ENCODE measurements at places on chromosomes 16 and 17.
A peak's percentile ranks its signal among the peaks of the same experiment; 100 is the strongest.

- DNase-seq = no peak
These were observed 3.9 kb downstream of the UMOD start for GRCh38 chr16:20348365-20349185.

DNA sequence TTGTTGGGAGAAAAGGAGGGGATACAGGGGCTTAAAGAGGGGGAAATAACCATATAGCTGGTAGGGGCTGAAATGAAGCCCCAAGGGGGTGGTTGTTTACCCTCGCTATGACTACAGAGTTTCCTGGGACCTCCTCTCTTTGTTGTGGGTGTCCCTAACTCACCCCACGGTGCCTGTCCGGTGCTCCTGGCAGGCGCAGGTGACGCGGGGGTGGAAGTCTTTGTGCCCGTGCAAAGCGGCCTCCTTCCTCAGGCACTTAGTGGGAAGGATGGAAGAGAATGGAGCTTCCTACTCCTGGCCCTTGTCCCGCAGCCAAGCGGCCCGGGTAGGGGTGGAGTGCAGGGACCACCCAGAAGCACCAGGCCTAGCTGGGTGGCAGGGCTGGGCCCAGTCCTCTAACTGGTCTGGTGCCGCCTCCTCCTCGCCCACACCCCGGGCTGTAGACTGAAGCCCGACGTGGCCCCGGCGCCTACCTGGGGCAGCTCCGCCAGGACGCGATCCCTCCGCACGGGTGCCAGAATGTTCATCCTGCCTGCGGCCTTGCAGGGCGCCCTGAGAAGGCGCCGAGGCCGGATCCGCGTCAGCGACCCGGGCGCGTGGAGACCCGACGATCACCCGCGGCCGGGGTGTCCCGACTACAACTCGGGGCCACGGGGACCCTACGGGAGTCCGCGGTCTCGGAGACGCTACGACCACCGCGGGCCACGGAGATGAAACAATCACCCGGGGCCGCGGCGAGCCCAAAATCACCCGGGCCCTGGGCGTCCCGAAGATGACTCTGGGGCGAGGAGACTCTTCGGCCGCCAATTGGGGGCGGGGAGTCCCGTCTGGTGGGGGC lies 709 bp downstream of the RAB34 start:
- no peak for DNase-seq

GRCh38 chr17:34725008-34725407 lies 145.6 kb downstream of the TMEM132E start:
- no peak for DNase-seq

GRCh38 chr17:68347380-68347779 lies 56.1 kb downstream of the ARSG start:
- DNase-seq = no peak

DNA sequence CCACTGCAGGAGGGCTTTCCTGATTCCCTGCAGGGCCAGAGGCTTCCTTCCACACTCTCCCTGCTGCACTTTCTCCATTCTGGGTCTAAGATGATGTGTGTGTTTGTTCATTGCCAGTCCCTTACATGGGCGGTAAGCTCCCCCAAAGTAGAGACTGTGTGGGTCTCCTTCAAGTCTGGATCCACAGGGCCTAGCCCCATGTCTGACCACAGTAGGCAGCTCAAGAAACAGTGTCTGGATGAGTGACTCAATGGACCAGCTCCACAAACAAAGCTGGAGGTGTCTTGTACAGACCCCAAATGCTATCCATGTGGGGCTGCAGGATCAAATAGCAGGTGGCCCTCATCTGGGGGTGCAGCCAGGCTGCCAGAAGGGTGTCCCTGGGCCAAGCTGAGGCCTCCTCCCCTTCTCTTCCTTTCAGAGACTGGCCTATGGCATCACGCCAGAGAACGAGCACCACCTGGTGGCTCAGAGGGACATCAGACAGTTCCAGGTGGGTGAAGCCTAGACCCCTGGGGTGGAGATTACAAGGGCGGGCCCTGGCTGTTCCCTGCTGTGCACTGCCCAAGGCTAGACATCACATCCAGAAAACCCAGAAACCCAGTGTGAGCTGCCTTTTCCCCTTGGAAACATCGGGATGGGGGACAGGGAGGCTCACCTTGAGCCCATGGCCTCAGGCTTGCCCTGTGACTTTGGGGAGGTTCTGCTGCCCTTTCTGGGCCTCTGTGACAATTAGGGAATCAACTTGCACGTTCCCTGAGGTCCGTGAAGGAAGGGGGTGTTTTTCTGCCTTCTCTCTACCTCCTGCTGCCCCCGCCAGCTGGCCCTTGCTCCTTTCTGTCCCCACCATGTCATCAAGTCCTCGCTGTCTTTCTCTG lies 45.9 kb downstream of the SLC6A2 start:
- DNase-seq = peak; percentile 12

DNA sequence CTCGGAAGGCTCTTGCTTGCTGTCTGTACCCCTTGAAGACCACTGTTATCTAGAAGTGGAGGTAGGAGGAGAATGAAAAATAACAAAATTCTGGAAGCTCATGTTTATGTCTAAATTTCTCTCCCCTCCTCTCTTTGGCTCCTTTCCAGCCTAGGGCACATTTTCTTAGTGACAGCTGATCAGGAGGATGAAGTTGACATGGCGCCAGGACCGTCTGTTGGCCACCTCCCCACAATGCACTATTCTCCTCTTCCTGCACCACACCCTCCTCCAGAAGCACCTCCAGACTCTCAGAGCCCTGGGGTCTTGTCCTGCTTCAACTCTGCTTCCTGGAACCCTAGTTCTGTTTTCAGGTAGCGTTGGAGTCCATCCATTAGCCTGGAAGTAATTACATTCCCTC lies 25.5 kb upstream of the SSTR2 start:
- no peak for DNase-seq

DNA sequence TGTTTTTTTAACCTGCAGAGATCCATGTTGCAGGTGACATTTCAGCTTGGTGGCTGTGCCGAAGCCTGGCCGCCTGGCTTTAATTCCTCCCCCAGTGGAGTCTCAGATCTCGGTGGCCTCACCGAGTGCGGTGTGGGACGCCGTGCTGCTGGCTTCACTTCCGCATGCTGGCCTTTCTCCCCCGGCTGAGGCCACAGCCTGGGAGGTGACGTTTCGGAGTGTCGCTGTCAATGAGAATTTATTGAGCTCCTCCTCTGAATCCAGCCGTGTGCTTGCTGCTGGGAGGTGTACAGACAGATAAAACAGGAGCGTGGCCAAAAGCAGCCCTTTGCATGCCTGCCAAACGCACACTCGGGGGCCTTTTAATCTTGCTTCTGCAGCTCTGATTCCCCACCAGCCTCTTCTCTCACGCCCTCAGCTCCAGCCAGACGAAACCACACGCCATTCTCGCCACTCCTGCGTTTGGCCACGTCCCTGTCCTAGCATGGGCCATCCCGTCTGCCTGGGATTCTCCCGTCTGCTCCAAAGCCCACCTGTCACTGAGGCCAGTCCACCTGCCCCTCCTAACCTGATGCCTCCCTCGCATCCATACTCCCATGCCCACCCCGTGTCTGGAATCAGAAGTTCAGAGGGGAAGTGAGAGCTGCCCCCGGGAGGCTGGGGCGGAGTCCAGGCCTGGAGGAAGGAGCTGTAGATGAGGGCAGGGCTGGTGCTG lies 3.6 kb downstream of the GSE1 start:
- no peak for DNase-seq

DNA sequence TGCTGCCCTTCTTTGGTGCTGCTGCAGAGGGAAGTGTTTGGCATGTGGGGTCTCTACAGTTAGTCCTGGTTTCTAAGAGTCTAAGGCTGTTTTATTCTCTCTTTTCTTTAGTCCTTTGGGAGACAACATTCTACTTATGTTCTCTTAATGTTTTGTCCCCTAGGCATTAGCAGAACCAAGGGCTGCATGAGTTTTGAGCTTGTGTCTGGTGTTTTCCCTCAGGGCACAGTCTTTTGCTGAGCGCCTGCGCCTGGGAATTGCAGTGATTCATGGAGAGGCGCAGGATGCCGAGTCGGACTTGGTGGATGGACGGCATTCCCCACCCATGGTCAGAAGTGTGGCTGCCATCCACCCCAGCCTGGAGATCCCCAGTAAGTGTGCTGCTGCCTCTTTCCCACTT lies 41.1 kb upstream of the SLC5A10 start:
- no peak for DNase-seq

GRCh38 chr17:12744298-12744697 lies 45.0 kb upstream of the ARHGAP44 start:
- DNase-seq = no peak

GRCh38 chr16:62755938-62756337 lies 719.7 kb upstream of the CDH8 start:
- DNase-seq = no peak

- DNase-seq = no peak
These were observed 5.1 kb downstream of the MMD start for GRCh38 chr17:55416470-55417052.

- no peak for DNase-seq
These were observed 95.5 kb downstream of the CCT6B start for GRCh38 chr17:34865716-34866115.

DNA sequence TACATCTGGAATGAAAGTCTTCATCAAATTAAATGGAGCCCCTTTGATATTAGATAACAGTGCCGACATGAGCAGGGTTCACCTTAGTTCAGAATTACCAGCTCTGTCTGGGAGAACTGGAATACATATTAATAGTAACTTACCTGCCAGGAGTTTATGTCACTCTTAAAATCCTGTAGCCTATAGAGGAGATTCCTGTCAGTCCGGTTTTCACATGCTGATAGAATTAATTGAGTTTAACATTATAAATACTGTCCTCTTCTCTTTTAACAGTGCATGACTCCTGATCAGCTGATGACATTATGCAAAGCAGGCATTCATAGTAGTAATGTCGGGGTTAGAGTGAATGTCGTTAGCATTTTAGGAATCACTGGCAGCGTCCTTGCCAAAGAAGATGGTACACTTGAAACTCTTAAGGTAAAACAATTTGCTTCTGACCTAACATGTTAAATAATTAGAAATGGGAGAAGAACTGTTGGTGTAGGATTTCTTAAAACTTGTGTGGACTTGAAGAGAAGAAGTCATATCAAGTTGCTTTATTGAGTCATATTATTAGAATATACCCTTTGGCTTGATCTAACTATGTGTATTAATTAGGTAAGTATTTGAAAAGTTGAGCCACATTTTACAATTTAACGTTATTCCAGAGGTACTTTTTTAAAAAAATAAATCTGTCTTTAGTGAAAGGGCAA lies 34.3 kb downstream of the HEATR3 start:
- DNase-seq = no peak

- DNase-seq = no peak
These were observed 33.0 kb downstream of the COG7 start for GRCh38 chr16:23420011-23420410.

DNA sequence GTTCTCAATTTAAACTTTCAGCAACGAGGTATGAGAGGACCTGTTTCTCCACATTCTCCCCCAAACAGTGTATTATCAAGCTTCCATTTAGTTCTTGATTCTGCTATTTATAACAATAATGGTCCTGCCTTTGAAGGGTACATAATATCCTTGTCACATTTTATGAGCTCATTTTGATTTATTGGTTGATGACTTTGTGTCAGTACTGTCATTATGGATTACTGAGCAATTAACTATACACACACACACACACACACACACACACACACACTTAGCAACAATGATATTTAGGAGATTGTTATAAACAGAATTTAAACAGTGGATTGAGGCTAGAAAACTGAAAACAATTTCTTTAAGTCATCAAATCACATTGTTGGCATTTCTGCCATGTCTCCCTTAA lies 7.0 kb downstream of the TMIGD1 start:
- DNase-seq = no peak

DNA sequence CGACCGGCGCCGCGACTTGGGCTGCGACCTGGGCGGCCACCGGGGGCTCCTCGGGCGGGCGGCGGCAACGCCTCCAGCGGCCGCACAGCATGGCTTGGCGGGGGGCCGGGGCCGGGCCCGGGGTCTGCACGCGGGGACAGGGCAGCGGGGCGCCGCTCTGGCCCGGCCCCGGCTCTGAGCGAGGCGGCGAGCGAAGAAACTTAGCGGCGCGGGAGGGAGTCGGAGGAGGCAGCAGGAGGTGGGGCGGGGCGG lies at the start of gene PLCD3:
TSS of gene PLCD3 (minus strand) at position 196 of the 252 bp plus-strand sequence. CDS start at position 91, 105 bp downstream.
- no peak for DNase-seq

- DNase-seq = no peak
These were observed 939 bp upstream of the CCL2 start for GRCh38 chr17:34254146-34254545.

GRCh38 chr17:34261568-34262337 lies 6.7 kb downstream of the CCL2 start:
- no peak for DNase-seq

- no peak for DNase-seq
These were observed 103.4 kb downstream of the SPAG9 start for GRCh38 chr17:51017270-51017669.

DNA sequence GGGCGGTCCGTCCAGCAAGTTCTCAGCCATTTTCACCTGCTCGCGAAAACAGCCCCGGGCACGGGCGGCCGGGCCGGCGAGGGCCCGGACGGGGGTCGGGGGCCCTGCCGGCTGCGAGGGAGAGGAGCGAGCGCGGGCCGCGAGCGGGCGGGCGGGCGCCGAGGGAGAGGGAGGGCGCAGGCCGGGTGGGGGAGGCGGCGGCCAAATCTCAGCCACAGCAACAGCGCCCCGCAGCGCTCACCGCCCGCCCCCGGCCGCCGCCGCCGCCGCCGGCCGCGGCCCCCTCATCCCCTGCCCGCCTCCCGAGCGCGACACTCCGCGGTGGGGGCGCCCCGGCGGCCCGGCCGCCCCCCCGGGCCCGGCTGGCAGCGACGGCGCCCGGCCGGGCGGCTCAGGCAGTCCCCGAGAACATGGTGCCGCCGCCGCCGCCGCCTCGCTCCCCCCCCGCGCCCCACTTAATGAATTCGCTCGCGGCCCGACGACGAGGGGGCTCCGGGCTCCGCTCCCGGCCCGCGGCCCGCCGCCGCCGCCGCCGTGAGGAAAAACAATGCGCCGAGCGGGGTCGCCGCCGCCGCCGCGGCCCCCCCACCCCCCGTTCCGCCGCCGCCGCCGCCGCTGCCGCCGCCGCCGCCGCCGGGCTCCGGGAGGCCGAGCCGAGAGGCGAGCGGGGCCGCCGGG lies 487 bp downstream of the CREBBP start:
- peak; percentile 69 for DNase-seq

- no peak for DNase-seq
These were observed 1.8 kb downstream of the ZBTB4 start for GRCh38 chr17:7477392-7478275.

GRCh38 chr17:15290605-15291004 lies 25.5 kb upstream of the PMP22 start:
- DNase-seq = no peak
